ENCODE measurements at places on chromosomes 13 and 19.

GRCh38 chr13:94920578-94920977, 208.2 kb upstream of the SOX21 start:
- DNase-seq: no peak

DNA sequence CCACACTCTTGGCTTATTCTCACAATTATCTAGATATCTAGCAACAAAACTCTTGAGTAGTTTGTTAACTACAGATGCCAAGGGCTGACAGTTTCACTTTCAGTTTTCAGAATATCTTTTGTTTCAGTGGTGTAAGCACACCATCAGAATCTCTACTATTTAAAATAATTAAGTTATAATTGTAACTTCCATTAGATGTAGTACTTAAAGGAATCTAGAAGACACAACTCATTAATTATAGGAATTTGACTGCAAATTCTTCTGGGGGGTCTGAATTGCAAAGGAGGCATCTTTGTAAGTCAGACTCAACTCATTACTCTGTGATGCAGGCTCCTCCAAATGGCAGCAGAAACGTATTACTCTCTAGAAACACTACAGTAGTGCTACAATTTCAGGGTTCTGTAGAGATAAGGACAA, 44.9 kb upstream of the USPL1 start:
- no peak for DNase-seq

- no peak for DNase-seq
Measured at GRCh38 chr13:43802511-43802910, 15.7 kb upstream of the ENOX1 start.

- no peak for DNase-seq
Measured at GRCh38 chr19:48394331-48395169, 1.1 kb downstream of the GRIN2D start.

DNA sequence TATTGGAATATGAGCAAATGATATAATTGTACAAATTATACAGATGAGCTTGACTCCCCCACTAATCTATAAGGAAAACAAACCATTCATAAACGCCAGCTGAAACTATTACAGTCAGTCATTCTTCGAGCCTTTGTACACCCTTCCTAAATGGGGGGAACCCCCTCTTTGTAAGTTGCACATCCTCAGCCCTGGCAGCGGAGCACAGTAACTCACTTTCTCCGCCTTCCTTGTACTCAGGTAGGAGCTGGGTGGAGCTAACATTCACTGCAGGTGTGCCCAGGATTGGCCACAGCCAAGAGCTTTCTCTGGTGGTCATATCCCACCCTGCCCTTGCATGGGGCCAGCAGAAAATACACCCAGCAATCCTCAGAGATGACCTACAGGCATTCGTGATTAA, 28.6 kb downstream of the PIN1 start:
- no peak for DNase-seq

DNA sequence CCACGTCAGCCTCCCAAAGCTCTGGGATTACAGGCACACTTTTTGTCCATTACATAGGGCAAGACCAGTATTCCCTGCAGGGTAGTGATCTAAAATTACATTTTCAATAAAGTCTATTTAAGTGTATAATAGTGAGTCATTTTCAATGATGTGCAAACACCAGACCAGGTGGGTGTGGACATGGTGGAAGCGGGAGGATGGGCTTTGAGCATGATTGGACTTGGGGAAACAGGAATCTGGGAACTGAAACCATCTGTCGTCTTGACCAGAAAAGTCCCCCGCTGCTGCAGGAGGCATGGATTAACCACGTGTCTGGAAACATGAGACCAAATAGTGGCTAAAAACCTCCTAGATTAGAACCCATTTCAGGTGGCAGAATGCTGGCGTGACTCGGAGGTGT, 4.9 kb downstream of the FXYD3 start:
- peak; percentile 70 for DNase-seq

DNA sequence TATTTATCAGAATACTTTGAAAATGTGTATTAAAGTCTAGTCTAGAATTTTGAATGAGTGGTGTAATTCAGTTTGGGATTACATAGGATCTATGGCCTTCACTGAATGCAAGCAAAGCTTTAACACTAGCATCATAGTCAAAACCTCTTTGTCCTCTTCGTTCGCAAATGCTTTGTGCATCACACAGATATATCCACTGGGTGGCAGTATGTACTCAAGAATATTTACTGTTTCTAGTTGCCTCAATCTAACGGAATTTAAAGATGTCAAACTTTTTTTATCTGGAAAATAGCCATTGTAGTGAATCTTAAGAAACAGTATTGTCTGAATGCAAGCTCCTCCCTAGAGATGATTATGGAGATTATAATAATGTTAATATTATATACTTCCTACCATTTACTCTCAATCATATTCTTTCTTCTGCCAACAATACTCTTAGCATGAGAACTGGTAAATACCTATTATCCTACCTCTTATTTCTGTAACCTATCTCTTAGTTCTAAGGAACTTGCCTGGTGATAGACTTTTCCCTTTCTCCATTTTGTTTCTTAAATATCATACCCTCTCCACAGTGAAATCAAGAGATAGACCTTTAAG, 25.8 kb downstream of the LACC1 start:
- no peak for DNase-seq

GRCh38 chr13:96499656-96500055, 409.7 kb downstream of the HS6ST3 start:
- DNase-seq: no peak

GRCh38 chr19:38386300-38386970, 1.4 kb downstream of the GGN start:
- DNase-seq: no peak

- DNase-seq: no peak
Measured at GRCh38 chr13:110422913-110423688, 116.0 kb downstream of the COL4A2 start.

Data from AG09319 (cell line).